ENCODE measurements at places on chromosomes 11 and 22. TPM values are rescaled to one million over a fixed set of nuclear protein-coding genes. Genes with fewer than 3 reads are reported as not detected.

- no peak overlapping the region for H3K4me3 ChIP-seq
- H3K27ac ChIP-seq, result no peak overlapping the region
Observed at GRCh38 chr11:73384872-73385689, 8.9 kb downstream of the RELT start.

The TRPC6 gene
- 0.25 TPM for total RNA-seq

GRCh38 chr11:99973993-99974392 is 713.1 kb upstream of the ARHGAP42 start:
- DNase-seq, result no peak
- no peak overlapping the region for H3K27ac ChIP-seq
- no peaks in the 10 kb centered on the region for H3K27me3 ChIP-seq
- no peaks in the 10 kb centered on the region for H3K36me3 ChIP-seq
- no peaks in the 10 kb centered on the region for H3K4me1 ChIP-seq
- no peak overlapping the region for H3K4me3 ChIP-seq

DNA sequence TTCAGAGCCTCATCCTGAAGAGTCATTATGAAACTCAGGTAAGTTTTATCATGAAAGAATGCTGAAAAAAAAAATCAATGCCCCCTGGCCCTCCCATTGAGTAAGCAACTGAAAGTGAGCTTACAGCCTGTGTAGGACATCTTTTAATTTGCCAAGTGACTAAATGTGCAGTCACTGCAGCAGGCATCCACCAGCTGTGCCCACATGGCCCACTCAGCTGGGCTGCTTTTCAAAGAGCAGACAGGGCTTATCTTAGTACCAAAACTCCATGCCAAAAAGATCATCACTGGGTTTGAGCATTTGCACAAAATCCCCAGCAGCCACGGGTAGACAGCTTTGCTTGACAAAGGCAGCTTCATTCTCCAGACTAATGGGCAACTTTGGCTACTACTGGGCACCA is 709.7 kb downstream of the NTM start:
- no peak for DNase-seq
- peaks cover 2% of the 10 kb centered on the region for H3K36me3 ChIP-seq
- no peak overlapping the region for H3K27ac ChIP-seq
- no peaks in the 10 kb centered on the region for H3K27me3 ChIP-seq
- H3K4me1 ChIP-seq, result no peaks in the 10 kb centered on the region

DNA sequence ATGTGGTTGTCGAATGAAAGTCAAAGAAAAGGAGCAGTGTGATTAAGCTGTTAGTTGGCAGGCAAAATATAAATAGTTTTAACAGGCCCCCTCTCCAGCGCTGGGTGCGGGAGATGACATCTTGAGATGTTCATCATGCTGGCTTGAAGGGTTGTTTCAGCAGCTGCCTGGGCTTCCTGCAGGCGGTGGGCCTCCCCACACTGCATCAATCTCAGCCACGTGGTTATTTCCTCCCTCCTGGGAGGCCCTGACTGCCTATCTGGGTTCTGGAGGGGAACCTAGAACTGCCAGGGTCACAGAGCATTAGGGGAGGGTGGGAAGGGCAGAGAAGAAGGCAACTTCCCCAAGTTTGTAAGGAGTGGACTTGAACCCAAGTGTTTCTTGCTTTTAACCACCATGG is 173.3 kb upstream of the SYT13 start:
- no peak for DNase-seq
- H3K36me3 ChIP-seq, result no peaks in the 10 kb centered on the region
- no peak overlapping the region for H3K4me3 ChIP-seq
- no peaks in the 10 kb centered on the region for H3K4me1 ChIP-seq
- no peaks in the 10 kb centered on the region for H3K27me3 ChIP-seq
- H3K27ac ChIP-seq, result no peak overlapping the region

The C22orf42 gene
- total RNA-seq, result not detected

The TEX54 gene
- total RNA-seq, result 1.2 TPM

The SULT4A1 gene
- 9.1 TPM for total RNA-seq

DNA sequence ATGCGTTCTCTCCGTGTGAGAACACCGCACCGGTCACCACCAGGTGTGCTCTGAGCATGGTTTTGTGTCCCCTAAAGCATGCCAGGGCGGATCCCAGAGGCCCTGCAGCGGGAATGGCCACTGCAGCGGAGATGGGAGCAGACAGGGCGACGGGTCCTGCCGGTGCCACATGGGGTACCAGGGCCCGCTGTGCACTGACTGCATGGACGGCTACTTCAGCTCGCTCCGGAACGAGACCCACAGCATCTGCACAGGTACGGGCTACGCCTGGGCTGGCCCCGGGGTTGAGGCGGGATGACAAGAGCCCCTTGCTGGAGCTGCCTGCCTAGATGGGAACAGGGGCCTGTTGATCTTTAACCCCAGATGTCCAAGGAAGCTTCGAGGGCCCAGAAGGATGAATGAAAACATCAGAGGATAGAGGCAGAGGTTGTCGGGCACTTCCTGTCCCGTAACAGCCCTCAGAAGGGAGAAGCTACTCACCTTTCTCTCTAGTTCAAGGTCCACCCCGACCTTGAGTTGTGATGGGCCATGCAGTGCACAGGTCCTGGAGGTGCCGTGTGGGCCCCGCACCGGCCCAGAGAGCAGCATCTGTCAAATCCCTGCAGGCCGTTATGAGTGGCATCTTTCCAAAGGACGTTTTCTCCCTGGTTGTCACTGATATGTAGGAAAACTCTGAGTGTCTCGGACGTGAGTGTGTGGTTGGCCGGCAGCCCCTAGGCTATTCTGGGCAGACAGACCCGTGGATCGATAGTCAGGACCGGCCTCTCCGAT is 3.3 kb downstream of the CRELD2 start:
- H3K27me3 ChIP-seq, result no peaks in the 10 kb centered on the region
- H3K4me1 ChIP-seq, result peaks cover 10% of the 10 kb centered on the region
- no peak overlapping the region for H3K4me3 ChIP-seq

GRCh38 chr22:26998129-26998528 is 340.7 kb downstream of the MIAT start:
- H3K36me3 ChIP-seq, result no peaks in the 10 kb centered on the region
- DNase-seq, result no peak
- H3K4me1 ChIP-seq, result no peaks in the 10 kb centered on the region
- no peak overlapping the region for H3K4me3 ChIP-seq
- no peaks in the 10 kb centered on the region for H3K27me3 ChIP-seq

DNA sequence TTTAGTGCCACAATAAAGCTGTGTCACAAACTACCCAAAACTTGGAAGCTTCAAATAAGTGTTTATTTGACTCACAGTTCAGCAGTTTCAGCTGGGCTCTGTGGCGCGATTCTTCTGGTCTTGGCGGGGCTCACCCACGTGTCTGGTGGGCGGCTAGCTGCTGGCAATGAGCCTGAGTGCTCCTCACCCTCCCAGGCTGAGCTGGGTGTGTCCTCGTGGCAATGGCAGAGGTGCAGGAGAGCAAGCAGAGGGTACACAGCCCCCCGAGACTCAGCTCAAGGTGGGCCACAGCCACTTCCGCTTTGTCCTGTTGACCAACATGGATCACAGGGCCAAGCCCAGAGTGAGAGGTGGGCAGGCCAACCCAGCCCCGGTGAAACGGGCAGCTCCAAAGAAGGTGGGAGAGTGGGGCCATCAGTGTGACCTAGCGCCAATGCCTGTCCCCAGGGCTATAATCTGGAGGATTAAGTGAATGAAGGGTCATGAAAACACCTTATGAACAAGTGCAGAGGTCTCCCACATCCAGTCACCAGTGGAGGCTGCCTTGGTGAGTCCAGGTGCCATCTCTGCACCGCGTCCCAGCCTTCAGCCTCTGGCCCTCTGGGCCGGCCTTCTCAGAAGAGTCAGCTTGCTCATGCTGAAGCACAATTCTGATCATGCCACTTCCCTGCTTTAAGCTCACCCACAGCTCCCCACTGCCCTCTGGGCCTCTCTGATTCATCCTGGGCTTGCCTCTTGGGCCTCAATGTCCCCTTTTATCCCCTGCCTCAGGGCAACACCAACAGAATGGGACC is 74.6 kb upstream of the RTL6 start:
- H3K4me1 ChIP-seq, result no peaks in the 10 kb centered on the region
- H3K27ac ChIP-seq, result no peak overlapping the region
- DNase-seq, result no peak
- no peaks in the 10 kb centered on the region for H3K36me3 ChIP-seq
- H3K27me3 ChIP-seq, result no peaks in the 10 kb centered on the region
- no peak overlapping the region for H3K4me3 ChIP-seq

The SLC22A25 gene
- total RNA-seq, result not detected

The POLD3 gene
- 29.3 TPM for total RNA-seq

DNA sequence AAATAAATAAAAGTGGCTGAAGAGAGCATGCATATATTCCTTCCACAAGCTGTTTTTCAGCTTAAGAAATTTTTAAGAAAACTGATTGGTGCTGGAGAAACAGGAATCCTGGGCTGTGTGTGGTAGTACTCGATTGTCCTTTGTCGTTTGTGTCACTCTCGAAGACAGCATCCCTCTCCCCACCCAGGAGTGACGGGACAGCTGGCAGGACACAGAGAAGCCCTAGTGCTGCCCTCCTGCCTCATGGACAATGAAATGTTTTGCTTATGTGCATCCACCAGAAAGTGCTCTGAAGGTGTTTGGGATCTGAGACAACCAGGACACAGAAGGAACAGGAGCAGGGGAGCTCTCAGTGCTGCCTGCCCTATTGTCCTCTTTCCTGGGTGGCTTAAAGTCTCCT is 12.8 kb downstream of the PLAAT4 start:
- no peak overlapping the region for H3K27ac ChIP-seq
- no peak for DNase-seq
- no peak overlapping the region for H3K4me3 ChIP-seq

DNA sequence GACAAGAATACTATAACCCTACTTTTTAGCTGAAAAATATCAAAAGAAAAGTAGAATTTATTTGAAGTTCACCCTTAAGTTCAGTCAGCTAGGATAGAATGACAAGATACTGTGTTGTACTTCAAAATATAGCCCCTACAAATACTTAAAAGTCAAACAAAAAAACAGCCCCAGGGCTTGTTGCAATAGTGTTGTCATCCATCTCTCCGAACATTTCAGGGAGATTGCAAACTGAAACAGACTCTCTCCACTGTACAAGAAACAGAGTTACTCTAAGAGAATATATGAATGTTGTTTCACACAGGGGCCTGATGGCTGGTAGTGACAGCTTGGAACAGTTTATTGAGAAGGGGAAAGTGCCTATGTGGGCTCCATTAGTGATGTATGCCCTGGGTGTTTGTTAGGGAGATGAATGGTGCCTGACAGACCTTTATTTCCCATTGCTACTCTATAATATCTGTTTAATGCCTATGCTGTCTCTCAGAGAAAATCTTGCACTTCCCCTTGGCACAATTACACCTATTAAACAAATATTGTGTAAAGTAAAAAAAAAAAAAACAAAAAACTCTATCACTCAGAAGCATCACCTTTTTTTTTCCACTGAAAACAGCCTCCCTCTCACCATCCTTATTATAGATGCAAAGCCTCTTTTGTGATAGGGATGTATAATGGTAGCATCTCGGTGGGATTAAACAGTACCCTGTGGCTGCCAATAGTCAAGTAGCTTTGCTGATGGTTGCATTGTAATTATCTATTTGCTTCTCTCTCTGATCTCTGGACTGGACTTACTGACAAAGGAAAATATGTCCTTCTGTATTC is 506.3 kb upstream of the LUZP2 start:
- no peaks in the 10 kb centered on the region for H3K36me3 ChIP-seq
- H3K4me1 ChIP-seq, result no peaks in the 10 kb centered on the region
- no peak overlapping the region for H3K4me3 ChIP-seq
- no peak overlapping the region for H3K27ac ChIP-seq

DNA sequence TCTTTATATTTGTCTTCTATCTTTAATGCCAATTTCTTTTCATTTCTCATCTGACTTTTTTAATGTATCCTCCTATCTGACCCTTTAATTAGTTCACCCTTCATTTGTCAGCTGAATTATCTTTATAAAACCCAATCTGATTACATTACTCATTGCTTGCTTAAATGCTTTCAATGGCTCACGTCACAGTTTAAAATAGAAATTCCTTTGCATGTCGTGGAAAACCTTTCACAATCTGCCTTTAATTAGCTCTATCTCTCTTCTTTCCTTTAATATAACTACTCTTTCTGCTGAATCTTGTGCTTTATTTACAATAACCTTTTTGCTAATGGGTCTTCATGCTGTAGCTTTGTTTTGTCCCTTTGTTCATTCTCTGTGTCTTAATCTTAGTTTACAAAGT is 125.7 kb downstream of the DYNC2H1 start:
- no peak for DNase-seq
- H3K27me3 ChIP-seq, result no peaks in the 10 kb centered on the region
- H3K4me1 ChIP-seq, result no peaks in the 10 kb centered on the region

The ALDH3B2 gene
- total RNA-seq, result not detected

- no peaks in the 10 kb centered on the region for H3K27me3 ChIP-seq
- DNase-seq, result no peak
- H3K4me1 ChIP-seq, result peaks cover 2% of the 10 kb centered on the region
- H3K4me3 ChIP-seq, result no peak overlapping the region
- H3K27ac ChIP-seq, result no peak overlapping the region
- no peaks in the 10 kb centered on the region for H3K36me3 ChIP-seq
Observed at GRCh38 chr11:13338019-13338426, 60.4 kb downstream of the BMAL1 start.

- H3K4me3 ChIP-seq, result no peak overlapping the region
- no peaks in the 10 kb centered on the region for H3K4me1 ChIP-seq
- H3K27ac ChIP-seq, result no peak overlapping the region
- DNase-seq, result no peak
- H3K27me3 ChIP-seq, result peaks cover 99% of the 10 kb centered on the region
Observed at GRCh38 chr22:22092974-22093373, 110.4 kb upstream of the TOP3B start.

DNA sequence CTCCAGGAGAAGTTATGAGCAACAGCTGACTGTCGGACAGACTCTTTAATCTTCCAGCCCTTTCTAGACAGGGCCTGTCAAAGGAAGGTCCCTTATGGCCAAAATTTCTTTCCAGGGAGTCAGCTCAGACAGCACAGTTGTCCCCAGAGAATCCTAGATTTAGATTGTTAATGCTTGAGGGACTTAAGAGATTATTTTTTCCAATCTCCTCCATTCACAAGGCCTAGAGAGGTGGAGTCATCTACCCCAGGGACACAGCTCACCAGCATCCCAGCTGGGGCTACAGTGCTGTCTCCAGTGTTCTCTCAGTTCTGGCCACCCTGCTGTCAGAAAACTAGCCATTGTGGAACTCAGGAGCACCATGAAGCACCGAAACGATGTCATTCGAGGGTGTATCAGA is 7.8 kb downstream of the DSCAML1 start:
- DNase-seq, result no peak
- no peaks in the 10 kb centered on the region for H3K27me3 ChIP-seq
- no peak overlapping the region for H3K27ac ChIP-seq

DNA sequence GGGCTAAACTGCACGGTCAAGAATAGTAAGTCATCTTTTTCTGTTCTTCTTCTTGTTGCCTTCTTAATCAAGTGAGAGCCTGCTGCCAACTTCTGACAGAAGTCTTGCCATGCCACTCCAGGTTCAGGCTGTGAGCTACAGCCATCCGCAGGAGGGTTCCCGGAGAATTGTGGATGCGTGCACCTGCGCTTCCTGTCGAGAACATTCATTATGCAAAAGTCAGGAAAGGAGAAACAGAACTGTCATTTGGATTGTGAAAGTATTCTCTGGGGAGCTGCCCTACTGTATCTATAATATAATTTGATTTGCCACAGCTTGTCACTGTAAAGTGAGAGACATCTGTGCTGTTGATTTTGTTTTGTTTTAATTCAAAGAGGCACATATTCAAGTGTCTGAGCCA is 12.3 kb downstream of the IL17RA start:
- no peak overlapping the region for H3K4me3 ChIP-seq
- H3K4me1 ChIP-seq, result 0 out of 2 replicates have a peak, but pooled peaks cover 2% of the 10 kb centered on the region
- H3K36me3 ChIP-seq, result no peaks in the 10 kb centered on the region
- no peak for DNase-seq

The RBFOX2 gene
- 121 TPM for total RNA-seq
